Skeletal muscle tissue (tissue), 5 donors: ENCODE measurements at places on chromosomes 12 and 14. TPM values are rescaled to one million over a fixed set of nuclear protein-coding genes. Genes with fewer than 3 reads are reported as not detected.

Gene SLC25A21
- total RNA-seq = 2.1 TPM

Gene TAS2R8
- total RNA-seq = not detected

Gene KRT7
- not detected for total RNA-seq

Gene HCAR3
- not detected for total RNA-seq

Gene SLC4A8
- 0.52 TPM for total RNA-seq

Gene LMNTD1
- total RNA-seq = 0.52 TPM

Gene CD69
- total RNA-seq = 8.4 TPM

Gene ARL6IP4
- total RNA-seq = 93.4 TPM

Gene TC2N
- total RNA-seq = 5.7 TPM
